ENCODE measurements at places on chromosomes 1 and 21. TPM values are rescaled to one million over a fixed set of nuclear protein-coding genes. Genes with fewer than 3 reads are reported as not detected.

GRCh38 chr1:7555391-7556185, 215.5 kb upstream of the VAMP3 start:
- DNase-seq: peak; percentile 55

GRCh38 chr1:91737650-91738049, 148.3 kb downstream of the TGFBR3 start:
- no peak for DNase-seq

GRCh38 chr1:217929213-217929885, 298.2 kb downstream of the SPATA17 start:
- DNase-seq: no peak

DNA sequence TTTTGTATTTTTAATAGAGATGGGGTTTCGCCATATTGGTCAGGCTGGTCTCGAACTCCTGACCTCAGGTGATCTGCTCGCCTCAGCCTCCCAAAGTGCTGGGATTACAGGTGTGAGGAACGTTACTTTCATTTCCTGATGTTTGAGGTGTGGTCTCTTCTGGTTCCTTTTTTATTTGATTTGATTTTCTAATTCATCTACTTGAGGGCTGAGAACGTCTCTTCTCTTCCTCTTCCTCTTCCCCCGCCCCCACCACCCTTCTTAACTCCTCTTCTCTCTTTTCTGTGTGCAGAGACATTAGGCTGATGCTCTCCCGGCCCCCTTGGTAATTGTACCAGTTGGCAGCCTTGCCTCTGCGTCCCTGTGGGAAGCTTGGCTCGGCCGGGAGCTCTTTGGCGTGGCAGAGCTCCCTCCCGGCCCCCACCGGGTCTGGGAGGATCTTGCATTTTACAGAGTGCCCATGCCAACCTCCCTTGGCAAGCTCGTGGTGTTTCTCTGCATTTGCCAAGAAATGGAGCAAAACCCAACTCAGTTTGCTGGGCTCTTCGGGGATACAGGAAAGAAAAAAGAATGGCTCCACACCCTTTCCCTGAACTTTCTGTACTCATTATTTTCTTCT, 19.9 kb downstream of the CRYAA start:
- DNase-seq: no peak

SUSD4 gene
- total RNA-seq: 0.05 TPM

ARHGAP30 gene
- total RNA-seq: 0.07 TPM

GRCh38 chr1:192445839-192446489, 129.2 kb downstream of the RGS21 start:
- DNase-seq: peak; percentile 67

- no peak for DNase-seq
Observed at GRCh38 chr1:222736972-222737371, at the start of gene FAM177B. Gene FAM177B (plus strand): TSS chr1:222737202. CDS start chr1:222746546, 9,344 bp downstream.
